ENCODE measurements at places on chromosomes 4 and X.
A peak's percentile ranks its signal among the peaks of the same experiment; 100 is the strongest.

DNA sequence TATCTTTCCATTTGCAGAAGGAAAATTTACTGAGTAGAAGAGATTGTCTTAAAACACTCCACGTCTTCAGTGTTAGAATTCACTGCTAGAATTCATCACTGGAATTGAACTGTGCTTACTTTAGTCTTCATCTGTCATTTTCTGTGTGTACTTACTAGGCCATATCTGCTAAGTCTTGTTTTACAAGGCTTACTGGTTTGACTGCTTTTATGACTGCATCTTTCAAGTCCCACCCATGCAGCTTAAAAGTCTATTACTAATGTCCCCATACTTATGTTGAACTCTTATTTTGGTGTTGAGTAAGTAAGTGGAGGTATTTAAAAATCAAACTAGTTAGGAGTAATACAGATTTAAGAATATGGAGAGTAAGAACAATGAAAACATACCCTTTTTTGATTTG, 14.6 kb downstream of the CLCN3 start:
- peak; percentile 27 for DNase-seq

- no peak for DNase-seq
Observed at GRCh38 chr4:184461711-184462441, 12.5 kb downstream of the IRF2 start.

DNA sequence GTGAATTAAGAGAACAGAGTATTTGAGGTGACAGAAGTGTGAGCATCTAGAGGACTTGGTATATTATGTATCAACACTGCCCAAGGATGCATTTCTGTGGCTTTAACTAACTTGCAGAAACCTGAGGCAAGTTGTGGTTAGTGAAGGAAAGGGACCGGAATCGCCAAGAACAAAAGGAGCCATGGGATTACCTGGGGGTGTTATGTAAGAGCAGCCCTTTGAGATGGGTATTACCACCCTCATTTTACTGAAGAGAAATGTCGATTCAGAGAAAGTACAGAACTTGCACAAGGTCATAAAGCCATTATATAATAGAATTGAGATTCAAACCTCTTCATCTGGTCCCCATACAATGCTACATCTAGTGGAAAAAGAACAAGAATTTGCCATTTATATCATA, 14.3 kb downstream of the TENM3 start:
- DNase-seq: no peak

GRCh38 chr4:111693758-111694157, 451.5 kb upstream of the FAM241A start:
- no peak for DNase-seq

- DNase-seq: peak; percentile 47
Observed at GRCh38 chr4:3291411-3291968, 1.3 kb upstream of the RGS12 start.

DNA sequence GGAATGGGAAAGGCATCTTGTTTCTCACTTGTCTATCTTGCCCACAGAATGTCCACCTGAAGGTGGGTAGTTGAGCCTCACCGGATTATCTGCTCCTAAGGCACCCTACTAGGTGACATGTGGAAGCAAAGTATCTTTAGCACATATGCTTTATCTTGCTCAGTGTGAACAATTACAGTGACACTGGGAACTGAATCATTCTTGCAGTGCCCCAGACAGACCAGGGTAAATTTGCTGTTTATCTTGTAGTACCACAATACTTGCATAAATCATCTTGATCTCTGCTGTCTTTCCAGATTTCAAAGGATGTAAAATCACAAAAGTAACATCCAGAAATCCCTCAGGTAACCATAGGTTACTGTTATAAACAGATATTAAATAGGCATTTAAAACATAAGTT, 930.0 kb upstream of the INTU start:
- no peak for DNase-seq

GRCh38 chr4:146029147-146029546, 90.5 kb upstream of the ZNF827 start:
- no peak for DNase-seq

GRCh38 chr4:21195682-21196081, 495.4 kb downstream of the PACRGL start:
- DNase-seq: no peak
